ENCODE measurements at places on chromosomes 2 and 18.
A peak's percentile ranks its signal among the peaks of the same experiment; 100 is the strongest.

GRCh38 chr18:49021076-49021432 is 70.3 kb upstream of the SMAD7 start:
- DNase-seq = no peak

- DNase-seq = peak; percentile 51
Observed at GRCh38 chr2:64228126-64228678, 84.0 kb upstream of the PELI1 start.

DNA sequence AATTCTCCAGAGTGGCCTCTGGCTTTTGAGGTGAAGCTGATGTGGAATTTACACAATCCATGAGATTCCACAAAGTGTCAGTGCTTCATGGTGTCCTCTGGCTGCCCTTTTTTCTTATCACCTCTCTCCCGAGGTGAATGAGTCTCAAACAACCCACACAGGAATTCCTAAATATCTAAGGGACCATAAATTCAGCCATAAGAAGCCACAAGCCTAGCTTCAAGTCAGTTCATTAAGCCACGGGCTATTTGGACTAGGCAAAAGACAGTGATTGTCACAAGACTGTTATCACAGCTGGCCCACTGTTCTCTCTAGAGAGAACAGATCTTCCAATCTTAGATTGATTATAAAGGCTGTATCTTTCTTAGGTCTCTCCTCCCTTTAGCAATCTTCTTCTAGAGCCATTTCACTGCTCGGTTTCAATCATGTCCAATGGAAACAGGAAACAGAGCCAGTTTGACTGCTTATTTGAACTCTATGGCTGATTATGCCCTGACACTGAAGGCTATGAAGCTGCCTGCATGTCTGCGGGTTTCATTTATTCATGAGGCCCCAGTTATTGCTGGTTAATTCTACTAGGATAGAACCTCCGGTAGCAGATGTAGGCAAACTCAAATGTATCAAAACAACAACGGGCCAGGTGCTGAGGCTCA is 4.1 kb downstream of the NEMP2 start:
- no peak for DNase-seq

- DNase-seq = no peak
Observed at GRCh38 chr2:106339132-106339531, 129.1 kb downstream of the RGPD3 start.
